ENCODE measurements at places on chromosomes 6 and 20.

DNA sequence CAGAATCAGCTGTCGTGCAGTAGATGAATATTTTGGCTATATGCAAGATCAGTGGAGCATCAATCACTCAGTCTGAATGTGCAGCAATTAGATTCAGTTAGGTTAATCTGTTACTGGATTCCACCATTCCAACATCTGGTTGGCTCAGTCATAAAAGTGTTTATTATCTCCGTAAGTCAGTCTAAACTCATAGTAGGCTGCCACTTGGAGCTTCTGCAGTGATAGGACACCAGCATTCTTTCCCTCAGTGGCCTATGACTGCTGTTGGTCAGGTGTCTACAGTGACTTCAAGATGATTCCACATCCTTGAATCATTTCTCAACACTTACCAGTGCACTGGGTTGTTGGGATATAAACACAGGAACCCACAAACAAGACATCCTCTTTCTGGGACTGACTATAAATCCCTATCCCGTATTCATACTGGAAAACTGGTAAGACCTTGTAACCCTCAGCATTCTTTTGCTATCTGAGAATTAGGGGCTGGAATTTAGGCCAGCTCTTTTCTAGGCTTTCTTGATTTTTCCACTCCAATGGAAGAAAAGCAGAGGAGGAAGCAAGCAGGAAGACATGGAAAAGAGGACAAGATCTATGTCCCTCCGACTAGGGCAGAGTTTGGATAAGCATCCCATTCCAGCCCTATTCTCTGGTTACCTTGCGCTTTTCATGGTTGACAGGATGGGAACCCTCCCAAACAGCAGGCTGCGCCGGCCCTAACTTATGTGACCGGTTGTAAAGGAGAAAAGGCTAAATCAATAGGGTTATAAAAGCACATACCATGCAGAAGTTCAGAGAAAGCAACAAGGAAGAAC, 919.6 kb downstream of the KIF16B start:
- DNase-seq = no peak

GRCh38 chr6:74782346-74782745, 423.5 kb downstream of the COL12A1 start:
- no peak for DNase-seq

- peak; percentile 58 for DNase-seq
These were observed 3.0 kb upstream of the GOPC start for GRCh38 chr6:117605169-117605826.

DNA sequence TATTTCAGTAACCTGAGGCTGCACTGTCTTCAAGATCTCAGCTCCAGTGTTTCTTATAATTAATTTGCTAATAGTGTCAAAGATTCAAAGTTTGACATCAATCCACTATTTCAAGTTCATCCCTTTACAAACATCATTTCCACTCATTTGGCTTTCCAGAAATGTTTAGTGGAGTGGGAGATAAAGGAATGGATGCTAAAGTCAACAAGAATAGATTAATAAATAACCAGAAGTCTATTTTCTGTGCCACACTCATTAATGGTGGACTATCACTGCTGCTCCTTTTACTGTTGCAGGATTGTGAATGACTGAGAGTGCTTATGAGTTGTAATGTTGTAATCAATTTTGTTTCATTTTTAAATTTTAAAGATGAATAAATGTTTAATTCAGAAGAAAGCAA, 28.4 kb upstream of the EPM2A start:
- no peak for DNase-seq

- DNase-seq = no peak
These were observed 44.7 kb downstream of the SLC35F1 start for GRCh38 chr6:117951783-117952182.

DNA sequence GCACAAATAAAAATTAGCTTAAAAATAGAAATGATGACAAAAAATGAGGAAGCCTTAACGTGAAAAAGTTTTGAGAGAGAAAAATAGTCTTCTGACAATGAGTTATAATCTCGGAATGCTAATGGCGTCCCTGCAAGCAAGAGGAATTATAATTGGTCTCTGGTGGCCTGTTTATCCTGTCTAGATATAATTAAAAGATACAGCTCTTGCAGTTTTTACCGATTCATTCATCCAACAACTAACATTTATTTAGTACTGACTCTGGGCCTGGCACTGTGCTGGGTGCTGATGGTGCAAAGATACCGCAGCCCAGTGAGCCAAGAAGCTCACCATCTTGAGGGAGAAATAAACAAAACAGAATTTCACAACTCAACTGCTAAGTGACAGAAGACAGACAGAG, 31.6 kb upstream of the ANKRD60 start:
- no peak for DNase-seq

GRCh38 chr20:3889489-3890397, 556 bp downstream of the PANK2 start:
- DNase-seq = no peak

- DNase-seq = no peak
These were observed 12.9 kb downstream of the BPIFB4 start for GRCh38 chr20:33092361-33092760.

DNA sequence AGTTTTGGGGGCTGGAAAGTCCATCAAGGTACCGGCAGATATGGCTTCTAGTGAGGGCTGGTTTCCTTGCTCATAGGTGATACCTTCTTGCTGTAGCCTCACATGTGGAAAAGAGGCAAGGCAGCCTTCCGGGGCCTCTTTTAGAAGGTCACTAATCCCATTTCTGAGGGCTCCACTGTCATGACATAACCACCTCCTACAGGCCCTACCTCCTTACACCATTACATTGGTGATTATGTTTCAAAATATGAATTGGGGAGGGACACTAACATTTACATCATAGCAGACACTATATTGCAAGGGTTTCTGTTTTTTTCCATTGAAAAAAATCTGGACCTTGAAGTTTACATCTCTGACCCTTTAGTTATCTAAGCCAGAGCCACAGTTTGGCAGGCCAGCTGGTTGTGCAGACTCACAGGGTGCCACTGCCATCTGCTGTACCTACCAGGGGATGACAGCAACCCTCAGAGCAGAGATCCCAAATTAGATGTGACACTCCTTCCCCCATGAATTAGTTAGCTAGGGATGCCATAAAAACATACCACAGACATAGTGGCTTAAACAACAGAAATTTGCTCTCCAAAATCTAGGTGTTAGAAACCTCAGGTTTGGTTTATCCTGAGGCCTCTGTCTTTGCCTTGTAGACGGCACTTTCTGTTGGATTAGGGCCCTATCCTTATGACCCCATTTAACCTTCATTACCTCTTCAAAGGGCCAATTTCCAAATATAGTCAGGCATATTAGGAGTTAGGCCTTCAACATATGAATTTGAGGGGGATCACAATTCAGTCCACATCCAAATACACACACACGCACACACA, 166.4 kb upstream of the RNF217 start:
- peak; percentile 3 for DNase-seq

DNA sequence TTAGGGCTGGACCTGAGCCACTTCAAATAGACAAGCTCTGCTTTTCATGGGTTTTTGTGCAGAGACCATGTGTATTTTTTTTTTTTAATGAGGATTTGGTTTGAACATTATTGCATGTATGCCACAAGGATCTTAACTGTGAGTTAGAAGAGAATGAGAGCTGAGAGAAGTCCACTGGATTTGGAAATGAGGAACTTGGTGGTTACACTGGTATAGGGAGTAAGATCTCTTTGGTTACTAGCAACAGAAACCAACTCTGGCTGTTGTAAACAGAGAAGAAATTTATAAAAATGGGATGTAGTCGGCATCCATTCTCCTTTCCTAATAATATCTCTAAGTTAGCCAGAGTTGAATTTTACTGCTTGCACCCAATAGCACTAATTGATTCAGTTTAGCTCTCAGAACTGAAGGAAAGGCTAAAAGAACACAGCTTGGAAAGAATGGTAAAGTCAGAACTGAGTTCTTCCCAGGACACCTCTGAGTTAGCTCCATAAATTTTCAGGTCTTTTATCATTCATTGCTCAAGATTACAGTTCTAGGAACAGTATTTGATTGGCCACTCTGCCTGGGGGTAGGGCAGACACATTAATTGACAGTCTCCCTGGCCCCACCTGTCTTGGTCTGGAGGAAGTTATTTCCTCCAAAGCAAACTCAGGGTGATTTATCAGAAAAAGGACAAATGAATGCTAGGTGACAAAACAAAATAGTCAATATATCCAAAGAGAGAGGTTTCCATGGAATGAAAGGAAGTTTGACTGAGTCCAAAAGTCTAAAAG, 3.9 kb upstream of the WFDC2 start:
- DNase-seq = no peak

DNA sequence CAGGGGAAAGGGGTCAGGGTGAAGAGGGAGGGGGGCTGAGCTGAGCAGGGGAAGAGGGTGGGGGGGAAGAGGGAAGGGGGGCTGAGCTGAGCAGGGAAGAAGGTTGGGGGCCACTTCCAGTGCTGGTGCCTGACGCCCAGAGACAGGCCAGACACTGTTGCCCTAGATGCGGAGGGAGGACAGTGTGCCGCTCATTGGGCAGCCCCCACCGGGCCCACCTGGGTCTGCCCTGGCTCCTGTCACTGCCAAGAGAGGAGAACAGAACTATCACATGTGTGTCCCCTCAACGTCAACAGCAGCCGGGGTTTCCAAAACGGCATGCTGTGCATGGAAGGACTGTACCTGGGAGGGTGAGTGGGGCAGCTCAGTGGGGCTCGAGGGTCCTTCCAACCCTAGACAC, 342.1 kb downstream of the CDH4 start:
- DNase-seq = no peak

DNA sequence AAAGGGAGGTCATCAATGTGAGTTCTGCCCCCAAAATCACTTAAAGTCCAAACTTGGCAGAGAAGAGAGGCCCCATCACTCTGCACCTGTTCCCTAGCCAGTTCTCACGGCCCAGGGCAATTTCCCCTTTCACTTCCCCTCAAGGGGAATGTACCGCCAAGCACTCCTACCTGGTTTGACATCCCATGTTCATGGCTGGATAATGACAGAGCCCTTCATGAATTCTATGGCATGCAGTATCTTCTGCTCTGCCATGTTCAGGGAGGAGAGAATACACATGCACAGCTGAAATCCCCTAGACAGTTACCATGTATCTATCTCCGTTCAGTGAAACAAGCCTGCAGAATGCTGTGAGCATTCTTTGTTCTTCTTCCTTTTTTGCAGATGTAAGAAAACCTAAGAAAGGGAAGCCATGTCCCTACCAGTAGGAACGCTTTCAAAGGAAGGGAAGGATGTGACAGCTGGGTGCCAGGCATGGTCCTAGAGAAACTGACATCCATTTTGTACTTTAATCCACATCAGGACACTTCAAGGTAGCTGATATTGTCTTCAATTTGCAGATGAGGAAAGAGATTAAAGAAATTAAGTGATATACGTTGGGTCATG, 79.8 kb upstream of the ARID1B start:
- no peak for DNase-seq

GRCh38 chr6:23173234-23173633, 603.9 kb downstream of the HDGFL1 start:
- DNase-seq = no peak

DNA sequence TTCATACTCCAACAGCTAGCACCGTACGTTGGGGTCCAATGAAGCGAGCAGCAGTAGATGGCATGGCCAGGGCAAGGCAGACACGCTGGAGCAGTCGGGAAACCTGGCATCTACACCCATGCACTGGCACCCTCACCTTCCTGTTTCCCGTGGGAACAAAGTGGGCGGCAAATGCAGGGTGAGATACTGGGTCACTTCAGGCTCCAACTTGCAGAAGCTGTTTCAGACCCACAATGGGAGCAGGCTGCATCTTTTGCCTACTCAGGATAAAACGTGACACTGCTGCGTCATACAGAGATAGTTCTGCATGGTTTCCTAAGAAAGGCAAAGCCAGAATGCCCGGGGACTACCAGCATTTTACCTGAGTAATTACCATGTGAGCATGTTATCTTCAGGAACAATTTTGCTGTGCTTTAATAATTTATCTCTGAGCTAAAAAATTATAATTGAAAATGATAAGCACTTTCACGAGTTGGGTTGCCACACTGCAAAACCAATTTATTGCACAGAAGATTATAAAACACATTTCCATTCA, 10.9 kb upstream of the CD93 start:
- DNase-seq = no peak

DNA sequence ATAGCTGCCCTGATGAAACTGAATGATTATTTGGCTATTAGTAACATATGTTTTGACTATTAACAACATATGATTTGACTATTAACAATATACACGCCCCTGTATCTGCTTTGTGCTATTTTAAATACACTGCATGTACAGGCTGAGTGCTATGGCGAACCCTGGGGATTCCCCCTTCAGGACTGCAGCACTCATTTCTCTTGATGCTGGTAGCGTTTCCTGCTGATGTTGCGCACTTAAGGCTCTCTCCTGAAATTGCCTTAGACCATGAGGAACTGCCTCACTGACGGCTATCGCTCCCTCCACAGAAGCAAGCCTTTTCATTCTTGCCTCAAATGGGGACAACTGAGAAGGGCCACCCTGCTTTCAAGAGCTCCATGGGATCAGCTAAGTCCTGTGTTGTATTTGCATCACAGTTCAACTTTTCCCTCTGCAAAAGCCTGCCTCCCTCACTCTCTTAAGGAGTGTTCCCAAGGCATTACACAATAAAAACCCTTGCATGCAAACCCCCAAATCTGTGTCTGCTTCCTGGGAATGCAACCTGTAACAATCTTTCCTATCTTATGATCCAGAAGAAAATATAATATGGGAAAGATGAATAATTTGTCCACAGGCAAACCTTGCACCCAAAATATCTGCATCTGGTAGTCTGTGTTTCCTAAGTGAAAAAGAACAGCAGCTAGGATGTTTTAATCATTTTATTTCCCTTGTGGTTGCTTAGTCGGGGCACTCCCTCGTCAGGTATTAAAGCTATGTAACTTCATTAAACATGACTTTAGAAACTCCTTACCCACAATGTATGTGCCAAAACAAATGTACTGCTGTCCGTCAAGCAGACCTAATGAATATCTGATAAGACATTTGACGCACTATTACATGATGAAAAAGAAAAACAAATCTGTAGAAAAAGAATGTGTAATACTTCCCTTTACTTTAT, 456.4 kb downstream of the COL12A1 start:
- no peak for DNase-seq

DNA sequence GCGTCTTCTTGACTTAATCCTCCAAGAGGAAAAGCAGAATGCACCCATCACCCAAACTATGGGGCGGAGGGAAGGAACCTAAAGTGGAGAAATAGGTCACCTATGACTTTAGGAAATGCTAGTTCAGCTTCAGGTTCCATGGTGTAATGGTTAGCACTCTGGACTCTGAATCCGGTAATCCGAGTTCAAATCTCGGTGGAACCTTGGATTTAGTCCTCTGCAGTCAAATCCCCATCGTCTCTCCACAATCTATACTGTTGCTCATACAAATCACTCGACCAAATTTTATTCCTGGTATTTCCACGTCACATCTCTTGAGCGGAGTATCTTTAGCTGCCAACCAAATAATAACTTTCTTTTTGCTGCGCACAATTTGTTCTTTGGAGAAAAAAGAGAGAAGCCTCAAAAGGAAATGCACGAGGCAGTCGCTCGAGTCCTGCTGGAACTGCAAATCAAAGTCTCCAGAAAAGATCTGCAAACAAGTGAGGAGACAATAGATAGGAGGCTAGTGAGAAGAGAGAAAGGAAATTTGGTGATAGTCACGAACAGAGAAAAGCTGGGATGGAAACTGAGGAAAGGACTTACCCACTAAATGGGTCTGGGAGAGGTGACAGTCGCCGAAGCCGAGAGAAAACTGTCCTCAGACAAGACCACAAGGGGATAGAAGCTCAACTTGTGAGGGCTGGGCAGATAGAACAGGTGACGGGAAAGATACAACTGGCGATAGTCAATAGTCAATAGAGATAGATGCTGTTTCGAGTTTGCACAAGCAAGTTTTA, 16.6 kb downstream of the POM121L2 start:
- no peak for DNase-seq

- no peak for DNase-seq
These were observed 140.9 kb downstream of the LPA start for GRCh38 chr6:160523223-160523622.
